Caudate nucleus (tissue), 63 donors: ENCODE measurements at places on chromosomes 6 and 20.
A peak's percentile ranks its signal among the peaks of the same experiment; 100 is the strongest.

DNA sequence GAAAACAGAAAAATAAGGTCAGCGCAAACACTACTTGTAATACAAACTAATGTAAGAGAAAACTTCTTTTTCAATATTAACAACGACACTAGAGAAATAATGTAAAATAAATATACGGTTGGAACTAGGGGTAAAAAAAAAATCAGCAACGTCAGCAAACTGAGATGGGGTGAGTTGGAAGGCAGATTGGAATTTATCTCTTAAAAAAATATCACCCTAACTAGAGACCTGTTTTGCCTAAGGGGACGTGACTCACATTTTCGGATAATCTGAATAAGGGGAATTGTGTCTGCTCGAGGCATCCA lies 705 bp upstream of the UTRN start:
- no peak for DNase-seq

- no peak for DNase-seq
Observed at GRCh38 chr20:22861990-22862389, 173.1 kb upstream of the SSTR4 start.

DNA sequence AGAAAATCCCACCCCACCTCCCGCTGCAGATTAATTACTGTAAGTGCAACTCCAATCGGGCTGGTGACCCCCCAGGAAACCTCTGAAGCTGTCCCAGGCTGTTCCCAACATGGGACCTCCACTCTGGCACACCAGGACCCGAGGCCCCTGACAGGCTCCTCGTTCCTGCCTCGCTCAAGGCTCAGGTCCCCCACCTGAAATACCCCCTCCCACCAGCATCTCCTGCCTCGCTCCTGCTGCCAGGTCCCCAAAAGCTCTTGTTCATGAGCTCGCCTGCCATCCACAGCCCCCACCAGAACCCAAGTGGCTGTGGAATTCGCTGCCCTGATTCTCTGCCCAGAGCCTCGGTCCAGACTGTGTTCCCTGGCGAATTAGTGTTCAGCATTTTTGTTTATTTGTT lies 26.1 kb downstream of the NPEPL1 start:
- no peak for DNase-seq

DNA sequence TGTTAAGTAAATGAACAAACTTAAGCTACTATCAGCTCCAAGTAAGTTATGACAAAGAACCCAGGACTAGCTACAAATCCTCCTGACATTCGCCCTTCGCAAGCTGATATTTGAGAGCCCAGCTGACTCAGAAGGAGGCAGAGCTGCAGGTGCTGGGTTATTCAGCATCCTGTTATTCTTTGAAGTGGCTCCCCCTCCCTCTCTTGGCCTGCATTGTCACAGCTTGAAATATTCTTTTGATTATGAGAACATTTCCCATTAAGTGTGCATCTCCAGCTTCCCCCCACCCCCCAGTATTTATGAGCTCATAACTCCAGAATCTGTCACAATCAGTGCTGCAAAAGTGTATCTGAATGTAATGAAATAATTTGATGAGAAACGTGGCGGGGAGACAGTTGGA lies 78.8 kb upstream of the RALY start:
- DNase-seq, result no peak

- no peak for DNase-seq
Observed at GRCh38 chr6:160978141-160978901, 13.2 kb upstream of the MAP3K4 start.

DNA sequence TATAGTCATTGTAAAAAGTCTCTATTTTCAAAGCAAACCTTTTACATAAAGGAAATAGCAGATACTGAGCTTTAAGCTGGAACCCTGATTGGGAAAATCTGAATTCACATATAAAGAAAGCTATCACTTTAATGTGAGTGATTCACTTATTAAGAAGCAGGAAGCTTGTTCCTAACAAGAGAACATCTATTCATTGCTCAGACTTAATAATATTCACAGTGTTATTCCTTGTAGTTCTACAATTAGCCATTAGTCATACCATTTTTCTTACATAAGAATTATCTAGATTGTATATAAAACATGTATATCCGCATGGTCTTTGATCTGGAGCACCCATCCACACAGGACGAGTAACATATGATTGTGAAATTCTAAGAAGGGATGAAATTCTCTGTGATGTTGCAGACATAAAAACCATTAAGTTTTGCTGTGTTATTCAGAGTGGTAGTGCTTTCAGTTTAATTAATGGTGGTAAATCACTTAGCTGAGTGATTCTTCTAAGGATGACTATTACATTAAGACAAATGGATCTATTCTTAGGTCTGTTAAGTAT lies 71.1 kb upstream of the FOXQ1 start:
- DNase-seq, result no peak

GRCh38 chr6:94217836-94218235 lies 798.5 kb upstream of the EPHA7 start:
- no peak for DNase-seq

- DNase-seq, result no peak
Observed at GRCh38 chr6:160692369-160692959, 9.6 kb upstream of the PLG start.

DNA sequence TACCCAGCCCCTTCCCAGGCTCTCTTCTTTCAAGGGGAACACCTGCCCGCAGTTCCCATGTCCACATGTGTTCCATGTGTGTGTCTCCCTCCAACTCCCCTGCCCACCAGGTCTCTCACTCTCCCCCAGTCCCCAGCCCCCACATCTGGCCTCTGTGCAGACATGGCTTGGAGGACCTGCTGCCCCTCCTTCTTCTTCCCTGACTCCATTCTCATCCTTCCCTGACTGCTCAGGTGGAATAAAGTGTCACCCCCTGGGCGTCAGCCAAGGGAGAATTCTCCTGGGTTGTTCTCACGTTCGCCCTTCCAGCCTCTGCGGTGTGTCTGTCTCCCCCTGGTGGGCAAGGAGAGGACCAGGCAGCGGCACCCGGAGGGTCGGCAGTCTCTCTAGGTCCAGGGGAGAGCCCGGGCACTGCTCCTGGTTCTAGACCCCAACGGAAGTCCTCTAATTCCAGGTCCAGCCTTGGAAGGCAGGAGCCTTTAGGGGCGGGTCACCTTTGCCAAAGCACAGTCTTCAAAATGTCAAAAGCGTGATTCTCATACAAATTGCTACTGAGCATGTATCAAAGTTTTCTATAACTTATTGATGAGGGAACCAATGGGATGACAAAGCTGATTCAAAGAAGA lies 50.5 kb downstream of the EBF4 start:
- DNase-seq, result no peak

DNA sequence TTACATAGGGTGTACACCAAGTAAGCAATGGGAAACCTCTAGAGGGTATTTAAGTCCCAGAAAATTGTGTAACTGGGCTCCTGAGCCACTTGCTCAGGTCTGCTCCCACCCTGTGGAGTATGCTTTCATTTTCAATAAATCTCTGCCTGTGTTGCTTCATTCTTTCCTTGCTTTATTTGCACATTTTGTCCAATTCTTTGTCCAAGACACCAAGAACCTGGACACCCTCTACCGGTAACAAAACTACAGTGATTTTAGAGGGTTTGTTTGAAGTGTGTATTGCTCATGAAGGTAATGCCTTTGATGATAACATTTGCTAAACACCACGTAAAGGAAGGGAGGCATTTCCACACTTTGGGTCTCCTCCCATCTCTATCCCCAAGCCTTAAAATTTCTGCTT lies 46.2 kb downstream of the MYB start:
- no peak for DNase-seq

DNA sequence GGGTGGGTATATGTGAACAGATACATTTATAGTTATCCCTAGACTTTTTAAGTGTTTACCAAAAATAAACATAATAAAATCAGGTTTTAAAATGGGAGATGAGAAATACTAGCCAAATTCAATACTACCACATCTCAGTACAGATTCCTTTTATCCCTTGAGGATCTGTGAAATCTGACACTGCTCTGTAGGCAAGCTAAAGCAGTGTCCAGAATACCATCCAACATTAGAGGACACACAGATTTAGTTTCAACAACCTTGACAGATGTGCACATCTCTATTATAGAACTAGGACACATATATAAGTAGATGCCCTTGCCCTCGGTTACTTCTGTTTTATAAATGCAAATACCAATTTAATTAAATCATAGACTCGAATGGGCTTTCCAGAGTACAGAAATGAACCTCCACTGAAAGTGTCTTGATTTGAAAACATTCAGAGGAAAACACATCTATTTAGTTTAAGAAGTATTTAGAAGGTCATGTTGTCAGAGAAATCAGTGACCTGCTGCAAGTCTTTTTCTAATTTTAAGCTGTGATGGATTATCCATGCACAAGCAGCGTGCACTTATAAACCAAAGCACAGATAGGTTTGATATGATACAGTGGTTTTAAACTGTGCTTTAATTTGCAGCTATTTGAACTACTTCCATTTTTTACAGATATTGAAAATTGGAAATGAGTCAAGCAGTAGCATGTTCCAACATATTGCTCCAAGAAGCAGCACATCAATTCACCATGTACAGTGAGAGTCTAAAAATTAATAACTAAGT lies 156.3 kb upstream of the EPHA7 start:
- no peak for DNase-seq

DNA sequence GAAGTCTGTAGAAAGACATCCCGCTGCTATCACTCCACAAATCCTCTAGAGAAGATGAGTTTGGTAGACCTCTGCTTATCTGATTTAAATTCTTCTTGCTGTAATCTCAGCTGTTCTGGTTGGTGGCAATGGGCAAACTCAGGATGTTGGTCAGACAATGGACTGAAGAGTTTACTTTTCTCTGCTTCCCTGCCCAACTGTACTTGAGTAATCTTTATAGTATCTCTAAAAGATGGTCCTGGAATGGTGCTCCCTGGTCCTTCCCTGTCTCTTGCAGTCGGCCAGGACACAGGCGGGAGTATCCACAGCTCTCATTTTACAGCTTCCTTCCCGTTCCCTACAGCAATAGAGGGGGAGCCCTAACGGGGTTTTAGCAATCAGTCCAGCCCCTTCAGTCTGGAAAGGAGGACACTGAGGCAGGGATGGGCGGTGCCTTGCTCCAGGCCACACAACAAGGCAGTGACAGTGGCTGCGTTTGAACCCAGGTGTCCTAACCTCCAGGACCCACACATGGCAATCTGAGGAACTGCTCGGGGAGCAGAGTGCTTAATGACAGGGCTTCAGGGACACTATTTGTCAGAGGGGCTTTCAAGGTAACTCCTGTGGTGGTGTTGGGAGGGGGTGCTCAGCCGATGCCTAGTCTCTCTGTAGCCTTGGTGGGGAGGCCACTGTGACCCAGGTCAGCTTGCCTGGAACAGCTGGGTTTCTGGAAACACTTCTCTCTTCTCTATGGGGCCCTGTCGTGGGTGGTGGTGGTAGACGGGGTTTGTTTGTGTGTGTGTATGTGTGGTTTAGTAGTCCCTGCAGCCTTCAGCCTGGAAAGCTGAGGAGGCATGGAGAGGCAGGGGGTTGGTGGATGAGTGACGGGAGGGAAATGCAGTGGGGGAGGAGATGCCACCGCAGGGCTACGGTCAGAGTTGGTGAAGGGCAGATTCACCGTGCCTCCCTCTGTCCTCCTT lies 9.5 kb upstream of the VEGFA start:
- DNase-seq, result no peak

DNA sequence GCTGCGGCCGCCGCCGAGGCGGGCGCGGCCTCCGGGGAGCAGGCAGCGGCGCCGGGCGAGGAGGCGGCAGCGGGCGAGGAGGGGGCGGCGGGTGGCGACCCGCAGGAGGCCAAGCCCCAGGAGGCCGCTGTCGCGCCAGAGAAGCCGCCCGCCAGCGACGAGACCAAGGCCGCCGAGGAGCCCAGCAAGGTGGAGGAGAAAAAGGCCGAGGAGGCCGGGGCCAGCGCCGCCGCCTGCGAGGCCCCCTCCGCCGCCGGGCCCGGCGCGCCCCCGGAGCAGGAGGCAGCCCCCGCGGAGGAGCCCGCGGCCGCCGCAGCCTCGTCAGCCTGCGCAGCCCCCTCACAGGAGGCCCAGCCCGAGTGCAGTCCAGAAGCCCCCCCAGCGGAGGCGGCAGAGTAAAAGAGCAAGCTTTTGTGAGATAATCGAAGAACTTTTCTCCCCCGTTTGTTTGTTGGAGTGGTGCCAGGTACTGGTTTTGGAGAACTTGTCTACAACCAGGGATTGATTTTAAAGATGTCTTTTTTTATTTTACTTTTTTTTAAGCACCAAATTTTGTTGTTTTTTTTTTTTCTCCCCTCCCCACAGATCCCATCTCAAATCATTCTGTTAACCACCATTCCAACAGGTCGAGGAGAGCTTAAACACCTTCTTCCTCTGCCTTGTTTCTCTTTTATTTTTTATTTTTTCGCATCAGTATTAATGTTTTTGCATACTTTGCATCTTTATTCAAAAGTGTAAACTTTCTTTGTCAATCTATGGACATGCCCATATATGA lies 3.2 kb downstream of the MARCKS start:
- no peak for DNase-seq

- DNase-seq, result no peak
Observed at GRCh38 chr6:123953920-123954319, 150.3 kb downstream of the NKAIN2 start.

DNA sequence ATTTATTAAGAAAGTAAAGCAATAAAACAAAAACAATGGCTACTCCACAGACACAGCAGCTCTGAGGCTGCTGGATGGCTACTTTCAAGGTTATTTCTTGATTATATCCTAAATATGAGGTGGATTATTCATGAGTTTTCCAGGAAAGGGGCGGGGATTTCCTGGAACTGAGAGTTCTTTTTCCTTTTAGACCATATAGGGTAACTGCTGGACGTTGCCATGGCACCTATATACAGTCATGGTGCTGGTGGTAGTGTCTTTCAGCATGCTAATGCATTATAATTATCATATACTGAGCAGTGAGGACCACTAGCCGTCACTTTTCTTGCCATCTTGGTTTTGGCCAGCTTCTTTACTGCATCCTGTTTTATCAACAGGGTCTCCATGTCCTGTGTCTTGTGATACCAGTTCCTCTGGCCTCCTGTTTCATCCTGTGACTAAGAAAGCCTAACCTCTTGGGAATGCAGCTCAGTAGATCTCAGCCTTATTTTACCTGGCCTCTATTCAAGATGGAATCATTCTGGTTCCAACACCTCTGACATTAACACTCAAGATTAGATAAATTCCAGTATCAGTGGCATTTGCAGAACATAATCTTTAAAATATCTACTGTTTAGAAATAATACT lies 32.3 kb upstream of the TRDN start:
- DNase-seq, result no peak

GRCh38 chr6:9467741-9468140 lies 947.1 kb downstream of the TFAP2A start:
- DNase-seq, result no peak

DNA sequence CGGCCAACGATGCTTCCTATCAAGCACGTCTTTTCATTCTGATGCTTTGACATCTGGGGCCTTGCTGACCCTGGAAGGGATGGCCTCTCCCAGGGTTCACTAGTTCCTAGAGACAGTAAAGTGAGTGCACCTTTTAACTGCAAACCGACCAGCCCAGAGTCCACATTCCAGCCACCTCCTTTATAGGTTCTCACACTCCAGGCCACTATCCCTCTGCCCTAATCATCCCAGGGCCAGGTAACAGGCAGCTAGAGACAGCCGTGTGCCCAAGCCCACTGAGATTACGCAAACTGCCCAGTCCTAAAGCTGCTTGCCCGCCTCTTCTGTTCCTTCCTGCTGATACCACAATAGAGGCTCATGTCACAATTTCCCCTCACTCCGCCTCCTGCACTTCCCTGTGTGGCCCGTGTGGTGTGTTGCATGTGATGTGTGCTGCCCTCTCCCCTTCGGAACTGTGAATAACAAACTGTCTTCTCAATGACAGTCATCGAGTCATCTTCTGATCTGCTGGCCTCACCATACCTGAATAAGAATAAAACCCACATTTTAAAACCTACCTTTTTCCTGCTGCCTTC lies 123.7 kb upstream of the EXOC2 start:
- no peak for DNase-seq

GRCh38 chr20:21109144-21109543 lies 3.0 kb upstream of the LINC00237 start:
- DNase-seq, result no peak

GRCh38 chr6:122789182-122790027 lies at the start of gene SMPDL3A:
TSS of gene SMPDL3A (plus strand) at chr6:122789258. CDS start at chr6:122789347, 89 bp downstream.
- peak; percentile 46 for DNase-seq
